Epithelial cell of prostate (primary cell): ENCODE measurements at places on chromosomes 3 and 15.

- peak; percentile 73 for DNase-seq
These were observed 157.6 kb downstream of the NFKBIZ start for GRCh38 chr3:102006812-102007485.

DNA sequence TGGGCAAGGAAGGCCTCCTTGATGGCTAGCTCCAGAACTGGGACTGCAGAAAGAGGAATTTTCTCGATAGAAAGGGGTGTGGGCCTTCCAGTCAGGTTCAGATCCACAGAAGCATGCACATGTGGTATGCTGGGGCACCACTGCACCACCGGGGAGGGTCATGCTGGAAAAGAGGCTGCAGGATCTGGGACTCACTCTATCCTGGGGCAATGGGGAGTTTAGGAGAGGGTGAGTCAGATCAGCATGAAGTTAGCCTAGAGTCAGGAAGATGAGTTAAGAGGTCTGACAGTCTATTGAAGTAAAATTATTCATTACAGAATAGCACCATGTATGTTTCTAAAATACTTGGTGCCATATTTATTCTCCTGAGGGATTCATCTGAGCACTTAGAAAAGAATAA lies 130.2 kb upstream of the TOPAZ1 start:
- DNase-seq: no peak

DNA sequence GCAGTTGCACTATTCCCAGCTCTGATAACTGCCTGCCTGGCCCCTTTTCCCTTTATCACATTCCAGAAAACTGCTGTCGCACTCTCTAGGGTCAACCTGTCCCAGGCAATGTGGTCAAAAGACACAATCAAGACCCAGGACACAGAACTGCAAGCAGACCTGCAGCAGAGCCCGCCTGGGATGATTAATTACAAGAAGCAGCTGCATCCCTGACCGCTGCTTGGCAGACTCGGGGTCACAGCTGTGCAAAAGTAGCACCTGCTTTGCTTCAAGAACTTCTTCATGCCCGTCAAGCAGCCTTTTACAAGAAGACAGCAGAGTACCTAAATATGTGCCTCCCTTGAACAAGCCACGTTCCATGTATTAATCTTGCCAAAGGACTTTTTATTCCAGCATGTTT lies 120.0 kb upstream of the ST8SIA2 start:
- no peak for DNase-seq

DNA sequence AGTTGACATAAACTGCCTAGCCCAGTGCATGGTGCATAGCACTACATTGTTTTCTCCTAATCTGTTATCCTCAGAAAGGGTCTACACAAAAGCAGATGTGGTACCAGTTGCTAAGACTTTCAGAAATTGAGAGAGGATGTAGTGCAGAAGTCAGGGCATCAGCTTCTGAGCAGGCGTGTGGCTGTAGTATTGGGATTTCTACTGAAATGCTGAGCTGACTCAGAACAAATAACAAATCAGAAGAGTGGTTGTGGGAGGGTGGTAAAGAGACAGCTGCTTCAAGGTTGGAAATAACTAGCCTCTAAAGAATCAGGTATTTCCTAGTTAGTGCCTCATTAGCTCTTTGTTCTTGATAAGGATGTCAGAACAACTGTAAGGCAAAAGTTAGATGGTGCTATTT lies 161.3 kb downstream of the AKAP13 start:
- no peak for DNase-seq

GRCh38 chr15:42140383-42141070 lies 15.9 kb downstream of the PLA2G4F start:
- DNase-seq: no peak
